ENCODE measurements at places on chromosomes 11 and 22.

DNA sequence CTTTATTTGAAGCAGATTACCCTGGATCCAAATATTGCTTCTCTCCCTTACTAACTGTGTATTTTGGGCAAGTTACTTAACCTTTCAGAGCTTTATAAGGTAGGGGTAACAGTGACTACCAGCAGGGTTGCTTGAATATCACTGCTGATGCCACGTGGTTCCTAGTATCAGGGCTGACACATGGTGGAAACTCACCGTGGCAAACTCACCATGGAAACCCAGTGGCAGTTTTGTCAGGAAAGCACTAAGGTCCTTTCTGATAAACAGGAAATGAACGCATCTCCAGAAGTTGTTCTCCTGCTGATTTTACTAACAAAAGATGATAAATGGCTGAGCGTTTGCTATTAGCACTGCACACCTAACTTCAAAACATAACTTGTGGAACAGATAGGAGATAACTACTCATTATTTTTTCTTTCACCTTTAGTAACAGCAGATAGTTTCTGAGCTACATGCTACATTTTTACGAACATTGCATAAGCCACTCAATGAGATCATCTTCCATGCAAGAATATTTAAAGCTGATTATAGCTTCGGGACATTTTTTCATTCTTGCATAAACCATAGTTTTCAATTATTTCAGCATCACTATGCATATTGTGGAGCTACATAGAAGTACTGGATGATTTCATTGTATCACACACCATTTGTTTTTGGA lies 59.7 kb upstream of the RAG2 start:
- DNase-seq, result no peak

GRCh38 chr11:130124096-130124495 lies 35.5 kb upstream of the ST14 start:
- peak; percentile 99 for DNase-seq

DNA sequence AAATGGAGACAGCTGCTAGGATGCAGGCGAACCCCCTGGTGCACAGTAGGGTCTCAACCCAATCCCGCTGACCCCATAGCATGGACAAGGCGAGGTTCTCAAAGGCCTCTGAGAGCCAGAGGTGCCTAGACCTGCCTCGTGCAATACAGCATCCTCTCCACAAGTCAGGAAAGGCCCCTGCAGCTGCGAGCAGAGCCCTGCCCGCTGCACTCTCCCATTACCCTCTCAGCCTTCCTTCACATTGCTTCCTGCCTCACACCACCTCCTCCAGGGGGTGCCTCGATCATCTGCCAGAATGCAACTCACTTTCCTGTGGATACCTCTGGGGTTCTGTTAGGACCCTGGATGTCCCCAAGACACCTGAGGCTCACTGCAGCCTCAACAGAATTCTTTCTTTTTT lies 42.8 kb upstream of the TCF20 start:
- DNase-seq, result no peak

DNA sequence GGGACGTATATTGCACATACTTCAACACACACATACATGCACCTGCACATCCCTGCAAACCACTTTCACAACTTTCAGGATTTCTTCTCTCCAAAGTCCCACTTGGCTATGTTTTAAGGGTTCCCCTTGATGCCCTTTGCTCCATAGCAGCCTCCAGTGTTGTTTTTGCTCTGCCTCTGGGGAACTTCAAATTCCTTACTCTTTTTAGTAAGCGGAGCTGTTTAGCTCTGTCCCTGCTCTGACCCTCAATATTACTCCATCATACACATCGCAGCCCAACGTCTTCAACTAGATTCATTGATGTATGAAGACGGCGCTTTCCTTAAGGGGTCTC lies 18.3 kb downstream of the PRR5L start:
- no peak for DNase-seq

GRCh38 chr11:110947096-110947495 lies 234.9 kb upstream of the ARHGAP20 start:
- DNase-seq, result no peak

DNA sequence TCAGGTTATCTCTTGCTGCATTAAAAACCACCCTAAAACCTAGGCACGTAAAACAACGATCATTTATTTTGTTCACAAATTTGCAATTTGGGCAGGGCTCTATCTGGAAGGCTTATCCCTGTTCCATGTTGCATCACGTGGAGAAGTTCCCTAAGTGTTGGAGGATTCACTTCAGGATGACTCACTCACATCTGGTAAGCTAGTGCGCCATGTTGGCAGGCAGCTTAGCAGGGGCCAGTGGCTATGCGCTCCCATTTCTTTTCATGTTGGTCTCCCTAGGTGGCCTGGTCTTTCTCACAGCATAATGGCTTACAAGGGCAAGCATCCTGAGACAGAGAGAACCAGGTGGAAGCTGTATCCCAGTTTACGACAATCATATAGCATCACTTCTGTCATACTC lies 226.8 kb downstream of the BLID start:
- DNase-seq, result no peak

- DNase-seq, result peak; percentile 23
Measured at GRCh38 chr11:107999759-108000455, 8.8 kb upstream of the CUL5 start.

DNA sequence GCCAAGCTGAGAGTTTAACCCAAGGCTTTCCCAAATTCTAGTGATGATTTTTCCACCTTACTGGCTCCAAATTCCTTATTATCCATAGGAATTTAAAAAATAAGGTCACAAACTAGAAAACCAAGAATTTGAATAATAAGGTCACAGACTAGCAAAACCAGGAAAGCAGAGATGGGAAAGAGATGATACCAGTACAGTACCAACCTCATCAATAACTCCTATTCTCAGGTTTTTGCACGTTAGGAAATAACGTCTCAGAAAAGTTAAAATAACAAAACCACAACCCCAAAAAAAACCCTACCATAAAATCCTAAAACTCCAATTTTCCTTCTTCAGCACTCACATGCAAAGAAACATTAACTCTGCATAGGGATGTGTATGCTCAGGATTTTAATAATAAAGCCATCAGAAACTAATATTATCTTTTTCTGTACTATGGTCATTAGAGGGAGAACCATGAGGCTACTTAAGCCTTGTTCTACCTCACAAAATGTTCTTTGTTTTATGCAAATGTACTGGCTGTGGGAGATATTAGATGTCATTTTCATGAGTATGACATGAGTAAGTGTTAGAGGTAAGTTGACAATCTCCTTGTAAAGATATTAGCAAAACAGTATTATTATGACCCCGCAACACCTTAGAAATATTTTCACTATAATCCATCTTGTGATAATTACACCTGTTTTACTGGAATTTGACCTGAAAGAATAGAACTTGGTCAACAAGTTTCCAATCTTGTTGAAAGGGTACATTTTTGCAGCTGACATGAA lies 16.1 kb upstream of the EED start:
- no peak for DNase-seq

GRCh38 chr22:31291481-31292235 lies 630 bp downstream of the PIK3IP1 start:
- no peak for DNase-seq

- no peak for DNase-seq
Measured at GRCh38 chr11:18105086-18105801, 638 bp downstream of the SAAL1 start.

GRCh38 chr22:36578619-36579018 lies 49.7 kb upstream of the EIF3D start:
- no peak for DNase-seq

- peak; percentile 4 for DNase-seq
Measured at GRCh38 chr11:19279451-19279850, 38.7 kb upstream of the E2F8 start.

DNA sequence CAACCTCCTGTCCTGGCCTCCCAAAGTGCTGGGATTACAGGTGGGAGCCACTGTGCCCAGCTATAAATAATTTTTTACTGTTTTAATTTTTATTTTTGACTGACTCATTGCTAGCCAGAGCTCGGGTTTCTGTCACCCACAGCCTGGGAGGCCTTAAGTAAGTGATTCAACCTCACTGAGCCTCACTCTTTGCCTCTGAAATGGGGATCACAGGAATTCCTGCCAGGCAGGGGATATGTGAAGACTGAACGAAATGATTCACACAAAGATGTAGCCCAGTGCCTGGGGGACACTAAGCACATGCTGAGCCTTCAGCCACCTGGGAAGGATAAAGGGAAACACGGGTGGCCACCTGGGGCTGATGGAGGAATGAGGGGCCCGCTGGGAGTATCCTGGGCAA lies 3.8 kb upstream of the LRRC74B start:
- DNase-seq, result no peak

DNA sequence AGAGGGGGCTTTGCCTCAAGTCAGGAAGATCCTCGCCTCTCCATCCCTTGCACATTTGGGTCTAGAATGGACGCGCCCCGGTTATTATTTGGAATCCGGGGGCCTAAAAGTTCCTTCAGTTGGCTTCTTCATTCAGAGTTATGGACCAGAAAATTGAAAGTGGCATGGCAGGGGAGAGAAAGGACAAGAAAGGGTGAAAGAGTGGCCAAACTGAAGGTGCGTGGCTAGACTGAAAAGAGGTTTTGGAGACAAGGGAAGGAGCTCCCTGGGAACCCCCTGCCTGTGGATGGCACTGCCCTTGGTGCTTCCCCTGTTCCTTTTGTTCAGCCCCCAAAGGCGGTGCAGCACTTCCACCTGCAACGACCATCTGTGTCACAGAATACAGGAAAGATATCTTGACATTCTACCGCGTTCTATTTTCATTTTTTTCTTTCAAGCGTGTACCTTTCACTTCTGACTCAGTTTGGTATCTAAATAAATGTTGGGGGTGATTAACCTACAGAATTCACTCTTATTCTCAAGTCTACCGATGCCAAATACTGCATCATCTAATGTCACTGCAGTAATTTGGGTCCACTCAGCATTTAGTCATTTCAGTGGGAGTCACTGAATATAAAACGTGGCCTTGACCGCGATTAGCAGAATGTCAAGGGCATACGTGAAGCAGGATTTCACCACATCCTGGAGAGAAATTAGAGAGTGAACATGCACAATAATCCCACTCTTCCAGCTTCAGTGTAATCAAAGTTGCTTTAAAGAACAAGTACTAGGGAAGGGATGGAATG lies 88.1 kb upstream of the ARHGAP32 start:
- no peak for DNase-seq

DNA sequence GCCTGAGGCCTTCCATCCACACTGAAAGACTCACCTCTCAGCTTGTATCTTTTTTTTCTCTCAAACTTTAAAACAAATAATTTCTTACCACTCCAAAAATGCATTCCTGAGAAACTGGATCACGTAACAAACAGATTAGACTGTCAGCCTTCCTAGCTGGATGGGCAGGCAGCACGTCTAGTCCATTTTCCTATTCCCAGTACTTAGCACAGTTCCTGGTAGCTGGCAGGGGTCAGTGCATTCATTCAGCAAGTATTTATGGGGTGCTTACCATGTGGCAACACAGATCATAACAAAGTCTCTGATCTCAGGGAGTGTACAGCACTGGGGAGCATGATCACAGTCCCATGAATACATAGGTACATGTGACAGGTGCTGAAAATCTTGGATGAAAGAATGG lies 89.6 kb downstream of the UBASH3B start:
- DNase-seq, result no peak

DNA sequence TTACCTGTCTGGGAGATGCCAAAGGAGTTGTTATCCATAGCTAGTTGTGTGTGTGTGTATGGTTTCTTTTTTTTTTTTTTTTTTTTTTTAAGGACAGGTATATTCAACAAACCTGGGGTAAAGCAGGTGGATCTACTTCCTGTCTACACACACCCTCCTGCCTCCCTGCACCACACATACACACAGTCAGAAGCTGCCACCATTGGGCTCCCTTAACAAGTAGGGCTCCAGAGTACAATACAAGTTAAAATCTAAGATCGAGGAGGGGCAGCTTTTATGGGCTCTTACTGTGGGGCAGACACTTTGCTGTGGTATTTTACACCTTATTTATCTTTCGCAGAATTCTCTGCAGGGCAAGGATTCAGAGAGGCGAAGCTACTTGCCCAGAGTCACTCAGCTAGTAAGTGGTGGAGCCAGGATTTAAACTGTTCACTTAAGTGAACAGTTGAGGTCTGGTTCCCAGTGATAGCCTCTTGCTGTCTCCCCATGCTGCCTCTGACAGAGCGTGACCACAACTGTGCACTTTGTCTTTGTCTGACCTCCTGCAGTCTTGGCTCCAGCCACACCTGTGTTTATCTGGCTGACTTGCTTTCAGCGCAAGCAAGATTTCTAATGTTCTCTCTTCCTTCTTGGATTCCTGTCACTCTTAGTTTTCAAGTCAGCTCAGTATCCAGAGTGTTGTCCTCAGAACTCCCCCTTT lies 135.0 kb downstream of the CSNK2A3 start:
- DNase-seq, result no peak

- DNase-seq, result no peak
Measured at GRCh38 chr11:12182676-12183541, 72.5 kb downstream of the MICAL2 start.

- DNase-seq, result peak; percentile 13
Measured at GRCh38 chr11:72238040-72238450, 5.9 kb downstream of the PHOX2A start.

DNA sequence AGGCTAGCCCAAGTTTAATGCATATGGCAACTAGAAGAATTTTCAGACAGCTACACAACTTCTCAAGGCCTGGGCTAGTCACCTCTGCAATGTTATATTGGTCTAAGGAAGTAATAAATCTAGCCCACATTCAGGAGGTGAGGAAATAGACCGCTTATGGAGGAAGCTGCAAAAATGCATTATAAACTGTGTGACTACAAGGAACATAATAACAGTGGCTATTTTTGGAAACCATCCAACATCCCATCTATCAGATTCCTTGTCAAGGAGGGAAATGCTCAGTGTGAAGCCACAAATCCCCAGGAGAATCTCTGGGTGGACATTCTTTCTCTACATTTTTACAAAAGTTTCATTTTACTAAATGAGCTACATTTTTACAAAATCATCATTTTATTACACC lies 76.1 kb downstream of the BBOX1 start:
- no peak for DNase-seq

DNA sequence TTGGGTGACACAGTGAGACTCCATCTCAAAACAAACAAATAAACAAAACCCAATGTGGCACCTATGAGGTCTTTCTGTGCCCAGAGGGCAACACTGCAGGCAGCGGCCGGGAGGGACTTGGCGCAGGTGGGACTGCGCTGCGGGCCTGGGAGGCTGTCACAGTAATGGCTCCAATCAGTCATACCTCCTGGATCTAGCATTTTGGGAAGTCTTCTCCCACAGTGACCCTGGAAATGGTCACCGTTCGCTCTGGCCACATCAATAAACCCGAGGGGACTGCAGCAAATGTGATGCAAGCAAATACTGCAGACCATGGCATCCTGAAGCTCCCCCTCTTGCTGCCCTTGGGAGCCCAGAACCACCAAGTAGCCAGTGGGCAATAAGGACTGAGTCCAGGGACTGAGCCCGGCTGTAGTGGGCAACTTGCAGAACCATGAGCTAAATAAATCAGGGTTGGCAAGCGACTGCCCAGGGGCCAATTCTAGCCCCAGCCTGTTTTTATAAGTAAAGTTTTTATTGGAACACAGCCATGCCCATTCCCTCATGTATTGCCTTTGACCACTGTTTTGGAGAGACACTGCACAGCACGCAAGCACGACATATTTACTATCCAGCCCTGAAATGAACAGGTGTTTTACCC lies 15.4 kb downstream of the SHANK2 start:
- no peak for DNase-seq

GRCh38 chr11:20058749-20059458 lies 101.4 kb downstream of the DBX1 start:
- DNase-seq, result no peak

- no peak for DNase-seq
Measured at GRCh38 chr11:32781721-32782120, 12.7 kb downstream of the CCDC73 start.

- DNase-seq, result no peak
Measured at GRCh38 chr22:47230741-47231140, 468.3 kb downstream of the TBC1D22A start.

GRCh38 chr11:15884141-15884540 lies 472.2 kb downstream of the SOX6 start:
- no peak for DNase-seq

Data from AML-193 (cell line).